ENCODE measurements at places on chromosomes 12 and 14. TPM values are rescaled to one million over a fixed set of nuclear protein-coding genes. Genes with fewer than 3 reads are reported as not detected.

The AP1G2 gene
- 237 TPM for total RNA-seq

DNA sequence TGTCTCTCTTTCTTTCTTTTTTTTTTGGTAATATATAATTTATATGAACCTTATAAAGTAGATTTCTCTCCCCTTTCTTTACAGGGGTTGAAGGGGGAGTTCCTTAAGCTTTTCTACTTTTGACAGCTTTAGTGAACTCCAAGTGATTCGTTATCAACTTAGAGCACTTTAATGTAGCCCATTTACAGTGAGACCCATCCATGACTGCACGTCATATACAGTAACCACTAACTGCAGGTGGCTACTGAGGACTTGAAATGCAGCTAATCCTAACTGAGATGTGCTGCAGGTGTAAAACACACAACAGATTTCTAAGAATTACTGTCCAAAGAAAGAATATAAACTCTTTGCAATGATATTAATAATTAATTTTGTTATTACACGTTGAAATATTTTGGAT lies 582 bp downstream of the LRRIQ1 start:
- no peaks in the 10 kb centered on the region for H3K27me3 ChIP-seq
- DNase-seq, result no peak
- no peaks in the 10 kb centered on the region for H3K4me1 ChIP-seq
- no peaks in the 10 kb centered on the region for H3K36me3 ChIP-seq
- peak overlapping the region; percentile 41 for H3K4me3 ChIP-seq
- H3K27ac ChIP-seq, result no peak overlapping the region

DNA sequence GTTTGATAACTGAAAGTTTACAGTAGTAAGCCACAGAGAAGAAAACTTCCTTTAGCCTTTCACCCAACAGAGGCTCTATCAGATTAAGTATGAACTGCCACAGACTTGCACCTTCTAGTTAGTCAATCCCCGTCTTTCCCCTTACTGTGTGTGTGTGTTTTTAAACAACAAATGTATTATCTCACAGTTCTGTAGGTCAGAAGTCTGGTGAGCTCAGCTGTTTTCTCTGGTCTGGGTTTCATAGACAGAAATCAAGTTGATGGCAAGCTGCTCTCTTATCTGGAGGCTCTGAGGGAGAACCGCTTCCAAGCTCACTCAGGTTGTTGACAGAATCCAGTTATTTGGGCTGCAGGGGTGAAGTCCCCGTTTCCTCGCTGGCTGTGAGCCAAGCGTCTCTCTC lies 320.5 kb downstream of the PRKD1 start:
- H3K4me3 ChIP-seq, result no peak overlapping the region
- no peaks in the 10 kb centered on the region for H3K27me3 ChIP-seq
- no peaks in the 10 kb centered on the region for H3K36me3 ChIP-seq
- peaks cover 13% of the 10 kb centered on the region for H3K4me1 ChIP-seq
- no peak overlapping the region for H3K27ac ChIP-seq
- DNase-seq, result no peak

GRCh38 chr12:73656375-73656774 lies 881.3 kb upstream of the ATXN7L3B start:
- DNase-seq, result no peak
- H3K4me3 ChIP-seq, result no peak overlapping the region
- H3K27ac ChIP-seq, result no peak overlapping the region
- no peaks in the 10 kb centered on the region for H3K4me1 ChIP-seq

DNA sequence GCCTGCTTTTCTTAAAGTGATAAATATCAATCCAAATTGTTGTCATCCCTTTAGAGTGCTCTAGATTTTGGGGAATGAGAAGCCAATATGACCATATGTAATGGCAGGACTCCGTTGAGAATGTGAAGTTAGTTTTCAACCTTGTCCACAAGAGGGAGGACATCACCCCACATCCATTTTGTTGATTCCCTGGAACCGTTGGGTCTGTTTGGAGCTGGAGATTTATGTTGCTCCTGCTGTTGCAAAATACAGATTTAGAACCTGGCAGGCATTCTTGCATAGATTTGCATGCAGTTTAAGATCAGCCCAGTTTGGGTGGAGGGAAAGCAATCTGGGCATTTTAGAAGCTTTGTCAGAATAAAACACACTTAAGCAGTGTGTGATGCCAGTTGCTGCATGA lies 620.1 kb downstream of the NRXN3 start:
- no peaks in the 10 kb centered on the region for H3K4me1 ChIP-seq
- no peak overlapping the region for H3K27ac ChIP-seq
- no peak for DNase-seq
- H3K36me3 ChIP-seq, result no peaks in the 10 kb centered on the region
- no peak overlapping the region for H3K4me3 ChIP-seq
- no peaks in the 10 kb centered on the region for H3K27me3 ChIP-seq

DNA sequence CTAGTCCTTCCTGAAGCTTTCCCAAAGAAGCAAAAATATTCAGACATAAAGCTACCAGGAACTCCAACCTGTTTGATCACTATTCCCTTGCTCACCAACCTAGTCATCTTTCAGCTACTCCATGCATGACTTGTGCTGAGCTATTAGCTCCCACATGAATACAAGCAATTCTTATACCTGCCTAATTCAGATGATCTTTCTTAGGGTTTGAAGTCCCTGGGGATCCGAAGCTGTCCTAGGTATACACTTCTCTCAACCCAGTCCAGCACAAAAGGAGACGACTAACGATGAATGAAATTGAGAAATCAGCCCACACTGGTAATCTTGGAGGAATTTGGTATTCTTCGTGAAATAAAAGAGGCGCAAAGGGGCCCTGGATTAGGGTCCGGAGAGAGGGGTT lies 631 bp upstream of the PTGR2 start:
- H3K36me3 ChIP-seq, result no peaks in the 10 kb centered on the region
- H3K27me3 ChIP-seq, result no peaks in the 10 kb centered on the region
- peaks cover 16% of the 10 kb centered on the region for H3K4me1 ChIP-seq
- H3K4me3 ChIP-seq, result no peak overlapping the region
- no peak for DNase-seq

DNA sequence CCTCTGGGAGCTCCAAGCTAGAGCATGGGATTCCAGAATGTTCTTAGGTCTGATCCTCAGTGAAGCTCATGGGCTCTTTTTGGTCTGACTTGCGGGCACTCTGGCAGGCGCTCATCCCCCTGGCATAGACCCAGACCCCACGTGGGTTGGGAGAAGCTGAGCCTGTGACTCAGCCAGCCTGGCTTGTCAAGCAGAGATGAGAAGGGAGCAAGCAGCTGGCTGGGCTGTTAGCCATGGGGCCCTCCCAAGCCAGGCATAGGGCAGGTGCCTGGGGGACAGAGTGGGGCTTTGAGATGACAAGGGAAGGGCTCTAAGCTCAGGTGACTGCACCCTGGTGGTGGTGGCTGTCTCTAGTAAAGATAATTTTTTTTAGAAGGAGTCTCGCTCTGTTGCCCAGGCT lies 80.3 kb upstream of the NOS1 start:
- H3K36me3 ChIP-seq, result no peaks in the 10 kb centered on the region
- peak; percentile 61 for DNase-seq
- no peaks in the 10 kb centered on the region for H3K27me3 ChIP-seq
- H3K27ac ChIP-seq, result no peak overlapping the region
- peaks cover 5% of the 10 kb centered on the region for H3K4me1 ChIP-seq

DNA sequence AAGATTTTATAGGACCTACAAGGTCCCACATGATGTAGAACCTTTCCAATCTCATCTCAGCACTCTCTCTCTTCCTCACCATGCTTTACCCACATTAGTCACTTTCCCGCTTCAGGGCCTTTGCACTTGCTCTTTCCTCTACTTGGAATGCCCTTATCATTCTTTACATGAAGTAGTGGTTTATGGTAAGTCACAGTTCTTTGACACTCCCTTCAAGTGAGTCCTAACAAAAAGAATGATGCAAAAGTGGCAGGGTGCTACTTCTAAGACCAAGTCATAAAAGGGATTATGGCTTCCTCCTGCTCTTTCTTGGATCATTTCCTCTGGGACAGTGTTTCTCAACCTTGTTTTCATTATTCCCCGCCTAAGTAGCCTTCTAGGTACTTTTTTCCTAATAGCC lies 13.1 kb downstream of the TMBIM4 start:
- H3K27ac ChIP-seq, result no peak overlapping the region
- no peaks in the 10 kb centered on the region for H3K27me3 ChIP-seq
- no peak overlapping the region for H3K4me3 ChIP-seq
- H3K4me1 ChIP-seq, result no peaks in the 10 kb centered on the region
- no peaks in the 10 kb centered on the region for H3K36me3 ChIP-seq

DNA sequence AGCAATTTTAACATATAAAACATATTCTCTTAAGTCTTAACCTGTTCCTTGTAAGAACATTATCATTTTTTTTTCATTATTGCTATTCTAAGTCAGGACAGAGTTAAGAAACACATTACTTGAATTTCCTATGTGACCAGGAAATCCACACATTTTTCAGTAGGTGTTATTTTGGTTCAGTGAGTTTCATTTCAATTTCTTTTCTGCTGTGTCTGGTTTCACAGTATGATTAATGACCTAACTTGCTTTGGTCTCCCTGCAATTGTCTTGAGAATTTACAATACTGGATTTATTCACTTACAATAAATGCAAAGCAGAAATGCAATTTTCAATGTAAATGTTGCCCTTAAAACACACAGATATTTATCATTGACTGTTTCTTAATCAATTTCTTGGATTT lies 396.9 kb upstream of the TMTC1 start:
- no peaks in the 10 kb centered on the region for H3K36me3 ChIP-seq
- H3K27me3 ChIP-seq, result no peaks in the 10 kb centered on the region
- no peaks in the 10 kb centered on the region for H3K4me1 ChIP-seq
- DNase-seq, result no peak
- H3K27ac ChIP-seq, result no peak overlapping the region
